CD4-positive, alpha-beta T cell (primary cell): ENCODE measurements at places on chromosomes 5 and 9.

- DNase-seq: no peak
Measured at GRCh38 chr9:4501147-4501507, 10.9 kb downstream of the SLC1A1 start.

- no peak for DNase-seq
Measured at GRCh38 chr5:438481-438981, 4.4 kb upstream of the EXOC3 start.

DNA sequence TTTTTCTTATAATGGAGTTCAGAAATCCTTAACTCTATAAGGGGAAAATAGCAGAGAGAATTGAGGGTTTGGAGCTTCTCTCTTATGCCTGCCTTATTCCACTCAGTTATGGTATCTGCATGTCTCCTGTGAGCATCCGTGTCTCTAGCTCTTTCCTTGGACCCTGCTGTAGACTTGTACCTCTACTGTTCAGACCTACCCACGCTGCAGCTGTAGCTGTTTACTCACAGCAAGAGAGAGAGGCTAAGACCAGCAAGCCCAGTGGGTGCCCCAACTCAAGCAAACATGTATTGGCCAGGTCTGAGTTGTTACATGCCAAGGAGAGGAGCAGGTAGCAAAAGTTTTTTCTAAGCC, 7.1 kb upstream of the PCSK1 start:
- no peak for DNase-seq

DNA sequence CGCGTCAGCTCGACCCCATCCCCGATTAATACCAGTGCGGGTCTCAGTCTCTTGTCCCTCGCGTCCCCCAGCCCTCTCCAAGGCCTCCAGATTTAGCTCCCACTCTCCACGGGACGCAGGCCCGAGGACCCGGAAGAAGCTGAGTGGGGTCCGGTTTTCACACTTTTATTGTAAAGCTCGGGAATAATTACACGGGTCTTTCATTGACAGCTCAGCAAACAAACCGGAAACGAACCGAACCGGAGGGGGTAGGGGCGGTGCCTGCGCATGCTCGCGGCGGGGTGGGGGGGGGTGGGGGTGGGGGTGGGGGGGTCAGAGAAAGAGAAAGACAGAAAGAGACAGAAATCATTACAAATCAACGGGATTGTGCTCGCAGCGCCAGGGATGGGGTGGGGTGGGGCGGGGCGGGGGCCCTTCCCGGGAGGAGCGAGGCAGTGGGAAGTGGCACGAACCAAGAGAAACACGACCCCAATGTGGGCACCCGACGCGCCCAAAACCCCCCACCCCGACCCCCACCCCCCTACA, 27.9 kb downstream of the PCDH1 start:
- DNase-seq: peak; percentile 39

DNA sequence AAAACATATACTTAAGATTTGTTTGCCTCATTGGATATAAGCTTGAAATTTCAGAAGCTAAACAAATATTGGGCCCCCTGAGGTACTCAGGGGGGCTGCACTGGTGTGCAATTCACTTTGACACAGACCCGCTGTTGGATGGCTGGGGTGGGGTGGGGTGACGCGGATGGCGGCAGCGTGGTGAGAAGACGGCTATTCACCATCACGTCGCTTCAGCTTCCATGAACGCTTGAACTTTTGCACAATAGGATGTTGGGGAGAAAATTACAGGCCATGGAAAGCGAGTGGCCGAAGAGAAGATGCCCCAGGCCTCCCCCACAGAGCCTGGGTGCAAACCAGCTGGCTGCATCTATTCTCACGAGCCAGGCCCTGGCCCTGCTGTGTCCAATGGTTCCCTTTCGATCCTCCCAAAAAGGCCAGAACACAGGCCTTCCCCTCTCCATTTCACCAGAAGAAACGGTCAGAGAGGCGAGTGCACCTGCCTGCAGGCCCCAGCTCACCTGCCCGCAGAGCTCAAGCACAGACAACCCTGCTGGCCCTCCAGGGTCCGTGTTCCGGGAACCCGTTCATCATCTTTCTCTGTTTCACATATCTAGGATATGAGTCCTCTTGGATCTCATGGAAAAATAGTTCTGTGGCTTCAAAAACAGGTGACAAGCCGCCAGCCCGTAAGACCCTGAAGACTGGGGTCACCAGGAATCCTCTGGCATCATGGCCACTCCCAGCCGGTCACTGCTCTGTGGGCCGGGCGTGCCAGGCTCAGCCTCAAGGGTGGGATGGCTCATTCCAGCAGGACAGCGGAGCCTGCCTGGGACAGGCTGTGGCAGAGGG, 46.8 kb upstream of the SARDH start:
- no peak for DNase-seq

- DNase-seq: no peak
Measured at GRCh38 chr9:126148994-126149393, 177.6 kb upstream of the MVB12B start.

- peak; percentile 60 for DNase-seq
Measured at GRCh38 chr9:99000476-99001395, 57.0 kb downstream of the COL15A1 start.

DNA sequence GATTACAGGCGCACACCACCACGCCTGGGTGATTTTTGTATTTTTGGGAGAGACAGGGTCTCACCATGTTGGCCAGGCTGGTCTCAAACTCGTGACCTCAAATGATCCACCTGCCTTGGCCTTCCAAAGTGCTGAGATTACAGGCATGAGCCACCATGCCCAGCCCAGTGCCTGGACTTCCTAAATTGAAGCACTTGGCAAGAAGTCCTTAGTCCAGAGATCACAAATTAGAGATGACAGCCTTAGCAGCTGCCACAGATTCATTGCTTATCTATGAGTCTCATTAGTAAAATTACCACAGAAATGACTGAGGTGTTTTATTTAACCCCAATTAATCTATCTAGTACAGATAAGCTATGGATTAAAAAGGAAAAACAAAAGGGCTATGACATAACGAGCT, 19.2 kb downstream of the EFCAB9 start:
- no peak for DNase-seq

DNA sequence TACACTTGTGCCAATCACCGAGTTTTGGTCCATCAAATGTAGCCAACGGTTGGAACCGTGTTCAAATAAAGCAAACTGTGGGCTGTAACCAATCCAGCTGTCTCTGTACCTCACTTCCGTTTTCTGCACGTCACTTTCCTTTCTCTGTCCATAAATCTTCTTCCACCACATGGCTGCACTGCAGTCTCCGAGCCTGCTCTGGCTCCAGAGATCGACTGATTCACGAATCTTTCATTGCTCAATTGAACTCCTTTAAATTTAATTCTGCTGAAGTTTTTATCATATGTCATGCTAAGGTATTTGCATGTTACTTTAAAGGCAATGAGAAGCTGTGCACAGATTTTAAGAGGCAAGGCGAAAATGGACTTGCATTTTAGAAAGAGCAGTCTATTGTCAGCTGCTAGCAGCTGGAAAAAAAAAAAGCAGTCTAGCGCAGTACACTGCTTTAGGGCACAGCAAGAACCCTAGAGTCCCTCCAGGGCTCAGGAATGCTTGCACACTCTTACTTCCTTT, 13.2 kb downstream of the TTC39B start:
- peak; percentile 66 for DNase-seq

DNA sequence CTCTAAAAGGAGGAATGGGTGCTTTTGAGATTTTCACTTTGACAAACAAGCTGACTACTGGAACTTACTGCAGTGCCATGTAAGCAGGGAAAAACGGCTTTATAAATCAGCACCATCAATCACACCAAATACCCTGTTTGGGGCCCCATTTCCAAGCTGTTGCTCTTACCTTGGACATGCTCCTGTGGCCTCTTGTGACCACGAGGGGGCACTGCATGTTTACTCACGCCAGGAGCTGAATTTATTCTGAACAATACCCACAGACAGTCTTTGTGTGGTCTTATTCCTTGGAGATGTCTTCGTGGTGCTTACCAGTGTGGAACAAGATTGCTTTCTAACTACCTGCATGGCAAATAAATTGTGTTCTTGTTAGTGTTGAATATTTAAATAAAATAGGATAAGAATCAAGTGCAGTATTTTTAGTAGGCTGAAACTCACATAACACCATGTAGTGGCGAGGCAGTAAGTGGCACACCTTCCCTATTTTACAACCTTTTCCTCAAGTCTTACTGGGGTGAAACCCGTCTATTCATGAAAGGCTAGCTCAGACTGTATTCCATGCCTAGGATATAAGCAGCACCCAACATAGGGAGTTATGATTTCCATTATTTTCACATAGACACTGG, 155.5 kb upstream of the NMUR2 start:
- no peak for DNase-seq

GRCh38 chr5:172102913-172103626, 85.0 kb downstream of the STK10 start:
- no peak for DNase-seq

GRCh38 chr5:101728933-101729332, 567.2 kb downstream of the SLCO4C1 start:
- no peak for DNase-seq
